ENCODE measurements at places on chromosomes 2 and 18.

DNA sequence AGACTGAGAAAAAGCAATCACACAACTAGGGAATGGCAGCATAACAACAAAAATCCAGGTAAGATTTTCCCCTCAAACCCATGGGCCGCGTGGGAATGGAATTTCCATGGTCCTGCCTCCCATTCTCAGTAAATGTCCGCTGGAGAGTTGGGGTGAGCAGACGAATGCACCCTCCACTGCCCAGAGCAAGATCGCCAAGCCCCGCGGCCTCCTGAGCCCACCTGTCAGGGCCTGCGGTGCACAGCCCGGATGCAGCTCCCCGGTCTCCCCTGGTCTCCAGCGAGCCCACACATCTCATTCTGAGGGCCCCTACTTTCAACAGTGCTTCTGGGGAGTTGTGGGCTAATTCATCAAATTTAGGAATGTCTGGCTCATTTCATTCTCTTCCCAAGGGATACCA lies 327.4 kb upstream of the HS6ST1 start:
- DNase-seq = no peak

- no peak for DNase-seq
Observed at GRCh38 chr2:204933735-204934374, 388.6 kb downstream of the PARD3B start.

GRCh38 chr2:52844701-52845423 lies 922.7 kb upstream of the CHAC2 start:
- no peak for DNase-seq

DNA sequence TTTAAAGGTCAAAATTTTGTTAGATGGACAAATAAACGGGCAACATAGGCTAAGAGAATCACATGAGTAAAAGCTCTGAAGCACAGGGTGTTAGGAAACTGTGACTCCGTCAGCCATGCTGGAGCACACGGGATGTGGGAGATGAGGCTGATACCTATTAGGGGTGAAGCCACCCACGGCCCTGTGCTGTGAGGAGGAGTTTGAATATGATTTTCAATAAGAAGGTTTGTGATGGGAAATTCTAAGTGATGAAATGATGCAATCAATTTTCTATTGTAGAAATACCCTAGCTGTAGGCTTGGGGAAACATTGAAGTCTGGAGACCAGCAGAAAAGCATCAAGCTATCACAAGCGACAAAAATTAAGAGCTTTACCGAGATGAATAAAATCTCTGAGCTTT lies 431.3 kb downstream of the CMPK2 start:
- DNase-seq = no peak

All from skin of body (tissue), 3 donors.